ENCODE measurements at places on chromosomes 12 and 14.

- DNase-seq, result no peak
These were observed 421.6 kb downstream of the APAF1 start for GRCh38 chr12:99066726-99067125.

GRCh38 chr12:17456486-17456885, 633.5 kb downstream of the RERGL start:
- no peak for DNase-seq

GRCh38 chr12:52976574-52977071, 27.7 kb downstream of the KRT18 start:
- DNase-seq, result no peak

DNA sequence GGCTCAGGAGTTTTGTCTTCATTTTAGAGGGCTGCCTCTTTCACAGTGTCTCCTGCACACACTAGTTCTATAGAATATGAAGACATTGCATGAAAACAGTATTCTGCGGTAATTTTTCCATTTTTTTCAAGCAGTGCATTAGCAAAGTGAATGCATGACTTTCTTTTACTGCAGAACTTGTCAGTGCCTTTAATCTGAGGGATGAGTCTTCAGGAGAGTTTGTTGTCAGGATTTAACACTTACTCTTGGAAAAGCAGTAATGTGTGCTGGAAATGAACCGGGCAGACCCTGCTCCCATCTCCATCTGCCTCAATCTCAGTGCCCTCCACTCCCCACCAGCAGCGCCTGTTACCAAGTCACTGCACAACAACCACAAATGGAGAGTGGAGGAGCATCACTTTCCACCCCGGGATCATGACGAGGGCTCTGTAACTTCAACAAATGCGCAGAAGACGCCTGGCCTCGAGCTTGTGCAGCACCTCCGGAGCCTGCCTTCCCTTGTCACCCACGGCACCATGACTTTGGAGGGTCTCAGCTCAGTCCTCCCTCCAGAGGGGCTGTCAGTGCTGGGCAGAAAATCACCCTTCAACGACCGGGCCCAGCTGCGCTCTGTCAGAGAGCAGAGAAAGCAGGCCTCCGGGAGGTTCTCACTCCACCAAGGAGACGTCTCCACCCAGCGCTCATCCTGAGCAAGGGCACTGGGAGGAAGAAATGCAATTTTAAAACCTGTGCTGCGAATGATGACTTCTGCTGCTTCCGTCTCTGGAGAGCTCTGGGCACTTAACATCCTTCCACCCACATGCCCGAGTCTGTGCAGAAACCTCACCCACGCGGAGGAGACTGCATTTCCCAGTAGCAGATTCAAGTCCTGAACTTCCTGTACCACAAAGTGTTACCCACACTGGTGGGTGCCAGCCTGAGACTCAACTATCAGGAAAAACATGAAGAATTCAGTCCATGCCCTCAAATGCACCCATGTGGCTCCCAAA, 255.7 kb downstream of the ADGRD1 start:
- no peak for DNase-seq

DNA sequence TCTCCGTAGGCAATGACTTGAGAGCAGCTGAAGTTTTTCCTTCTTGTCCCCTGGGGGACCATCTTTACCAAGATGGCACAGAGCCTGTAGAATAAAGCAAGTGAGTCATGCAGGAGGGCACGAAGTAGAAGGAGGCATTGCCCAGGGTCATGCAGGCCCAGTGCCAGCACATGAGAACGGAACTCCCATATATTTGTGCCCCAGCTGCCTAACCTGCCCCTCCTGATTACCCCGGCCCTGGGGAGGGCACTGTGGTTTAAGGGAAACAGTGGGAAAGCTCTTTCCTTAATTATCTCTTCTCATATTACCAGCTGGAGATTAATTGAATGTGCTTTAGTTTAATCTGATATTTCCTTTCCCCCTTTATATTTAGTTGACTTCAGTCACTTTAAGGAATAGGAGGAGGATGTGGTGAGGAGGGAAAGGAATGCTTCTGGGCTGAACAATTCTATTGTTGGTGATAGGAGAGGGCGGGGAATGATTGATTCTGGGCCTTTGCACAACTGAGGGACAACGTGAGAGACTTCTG, 51.9 kb downstream of the RASSF8 start:
- DNase-seq, result no peak

DNA sequence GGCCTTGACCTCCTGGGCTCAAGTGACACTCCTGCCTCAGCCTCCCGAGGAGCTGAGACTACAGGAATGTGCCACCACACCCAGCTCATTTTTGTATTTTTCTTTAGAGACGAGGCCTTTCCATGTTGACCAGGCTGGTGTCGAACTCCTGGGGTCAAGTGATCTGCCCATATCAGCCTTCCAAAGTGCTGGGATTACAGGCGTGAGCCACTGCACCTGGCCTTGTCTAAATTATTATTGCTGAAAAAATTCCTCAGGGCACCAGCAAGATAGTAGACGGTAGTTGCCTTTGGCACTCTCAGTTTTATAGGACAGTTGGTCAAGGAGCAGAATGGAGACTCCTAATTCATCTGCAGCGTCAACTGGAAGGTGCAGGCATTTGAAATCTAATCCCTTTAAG, 2.5 kb upstream of the AICDA start:
- no peak for DNase-seq

GRCh38 chr14:24838945-24839616, 205.1 kb upstream of the GZMB start:
- DNase-seq, result no peak

GRCh38 chr12:98559666-98560065, 33.8 kb upstream of the SLC25A3 start:
- DNase-seq, result no peak

DNA sequence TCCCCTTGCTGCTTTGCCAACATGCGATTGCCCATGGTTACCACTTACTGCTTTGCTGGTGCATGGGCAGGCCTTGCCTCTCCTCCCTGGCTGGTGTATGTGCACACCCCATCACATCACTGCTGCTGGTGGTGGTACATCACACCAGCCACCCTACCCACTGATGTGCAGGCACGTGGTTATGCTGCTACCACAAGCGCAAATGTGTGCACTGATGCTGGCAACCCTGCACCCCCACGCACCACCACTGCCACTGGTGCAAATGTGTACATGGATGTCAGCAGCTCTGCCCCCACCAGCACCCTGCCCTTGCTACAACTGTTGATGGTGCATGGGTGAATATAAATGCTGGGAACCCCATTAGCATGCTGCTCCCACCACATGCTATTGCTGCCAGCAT, 261.7 kb downstream of the AEBP2 start:
- no peak for DNase-seq

DNA sequence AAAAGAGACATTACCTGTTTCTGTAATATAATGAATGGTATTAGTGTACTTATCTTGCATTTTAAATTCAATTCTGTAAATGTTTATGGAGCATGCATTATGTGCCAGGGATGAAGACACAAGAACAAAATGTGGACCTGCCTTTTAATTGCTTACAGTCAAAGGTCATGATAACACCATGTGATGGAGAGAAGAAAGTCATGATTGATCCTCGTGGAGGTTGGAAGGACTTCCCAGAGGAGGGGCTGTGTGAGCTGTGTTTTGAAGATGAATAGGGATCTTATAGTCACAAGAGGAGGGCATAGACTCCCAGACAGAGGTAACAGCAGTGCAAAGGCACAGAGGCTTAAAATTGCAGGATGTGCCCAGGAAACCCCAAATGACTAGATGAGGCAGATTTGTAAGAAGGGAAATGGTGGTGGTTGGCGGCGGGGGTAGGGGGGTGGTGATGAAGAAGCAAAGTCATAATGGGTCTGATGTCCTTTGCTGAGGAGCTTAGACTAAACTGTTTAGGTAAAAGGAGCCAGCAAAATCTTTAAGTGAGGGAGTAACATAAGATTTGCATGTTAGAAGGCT, 151.5 kb downstream of the PRKCH start:
- no peak for DNase-seq

DNA sequence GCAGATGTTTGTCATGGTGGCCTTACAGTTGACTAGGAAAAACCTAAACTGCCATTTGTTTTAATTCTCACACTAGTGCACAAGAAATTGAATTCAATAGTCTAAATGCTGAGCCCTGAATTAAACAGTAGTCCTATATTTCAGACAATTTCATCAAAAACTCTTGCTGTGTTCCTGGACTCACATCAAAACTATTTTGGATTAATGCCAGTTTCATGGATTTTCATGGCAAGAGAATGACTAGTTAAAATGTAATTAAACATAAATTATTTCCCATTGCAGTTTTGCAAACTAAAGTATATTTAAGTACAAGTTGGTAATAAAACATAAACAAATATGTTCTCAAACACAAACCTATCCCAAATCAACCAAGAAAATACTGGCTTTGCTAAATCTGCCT, 468.0 kb upstream of the PRICKLE1 start:
- DNase-seq, result no peak

- no peak for DNase-seq
These were observed 34.8 kb downstream of the NFKBIA start for GRCh38 chr14:35369701-35370191.

DNA sequence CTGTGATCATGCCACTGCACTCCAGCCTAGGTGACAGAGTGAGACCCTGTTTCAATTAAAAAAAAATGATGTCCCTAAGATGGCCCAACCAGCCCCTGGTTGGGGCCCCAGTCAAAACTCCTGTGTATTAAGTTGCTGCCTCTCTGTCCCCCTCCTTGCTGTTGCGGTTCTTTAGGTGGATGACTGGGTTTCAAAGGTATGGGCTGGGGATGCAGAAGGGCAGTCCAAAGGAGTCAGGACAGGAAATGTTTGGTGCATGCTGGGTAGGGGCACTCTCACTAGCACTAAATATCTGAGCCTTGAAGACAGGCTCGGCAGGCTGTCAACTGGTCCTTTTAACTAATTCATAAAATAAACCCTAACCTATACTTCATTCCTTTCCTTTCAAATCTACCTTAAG, 12.0 kb upstream of the PIP4K2C start:
- no peak for DNase-seq

DNA sequence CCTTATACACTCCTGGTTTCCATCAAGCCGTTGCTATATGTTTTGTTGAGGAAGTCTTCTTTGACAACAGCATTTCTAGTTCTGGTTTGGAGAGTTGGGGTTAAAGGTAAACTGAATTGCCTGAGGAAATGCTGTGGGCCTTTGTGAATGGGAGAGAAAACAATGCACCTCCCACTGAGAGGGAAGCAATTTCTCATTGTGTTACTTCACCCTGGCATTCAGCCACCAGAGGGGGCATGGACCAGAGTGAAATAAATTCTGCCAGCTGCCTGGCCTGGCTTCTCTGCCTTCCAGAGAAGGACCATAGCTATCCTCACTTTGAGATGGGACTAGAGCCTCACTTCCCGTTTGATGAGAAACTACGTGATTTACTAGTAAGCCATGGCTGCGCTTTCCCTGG, 475.3 kb downstream of the EGLN3 start:
- DNase-seq, result no peak

DNA sequence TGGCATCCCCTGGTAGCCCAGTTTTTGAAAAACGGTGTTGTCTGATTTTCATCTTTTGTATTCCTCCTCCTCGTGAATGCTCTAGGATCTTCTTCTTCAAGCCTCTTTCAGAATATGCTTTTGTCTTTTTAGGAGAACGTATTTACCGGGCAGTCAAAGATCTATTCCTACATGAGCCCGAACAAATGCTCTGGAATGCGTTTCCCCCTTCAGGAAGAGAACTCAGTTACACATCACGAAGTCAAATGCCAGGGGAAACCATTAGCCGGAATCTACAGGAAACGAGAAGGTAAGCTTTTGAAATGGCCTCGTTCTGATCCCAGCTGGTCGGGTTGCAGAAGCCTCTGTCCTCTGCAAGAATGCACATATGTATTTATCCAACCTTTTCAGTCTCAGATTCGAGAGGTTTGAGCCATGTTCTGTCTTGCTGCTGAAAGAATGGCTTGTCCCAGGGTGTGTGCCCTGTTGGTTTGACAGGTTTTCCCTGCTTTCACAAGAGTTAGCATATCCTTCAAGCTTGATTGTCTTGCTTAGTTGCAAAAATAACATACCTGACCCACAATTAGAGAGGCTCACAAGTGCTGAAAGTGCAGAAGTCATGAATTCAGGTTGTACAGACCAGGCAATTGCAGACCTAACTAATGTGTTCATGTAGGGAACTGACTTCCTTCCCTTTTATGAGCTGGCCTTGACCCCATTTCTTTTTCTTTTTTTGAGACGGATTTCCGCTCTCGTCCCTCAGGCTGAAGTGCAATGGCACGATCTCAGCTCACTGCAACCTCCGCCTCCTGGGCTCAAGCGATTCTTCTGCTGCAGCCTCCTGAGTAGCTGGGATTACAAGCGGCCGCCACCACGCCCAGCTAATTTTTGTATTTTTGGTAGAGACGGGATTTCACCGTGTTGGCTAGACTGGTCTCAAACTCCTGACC, 6.8 kb downstream of the KMT5A start:
- DNase-seq, result no peak

DNA sequence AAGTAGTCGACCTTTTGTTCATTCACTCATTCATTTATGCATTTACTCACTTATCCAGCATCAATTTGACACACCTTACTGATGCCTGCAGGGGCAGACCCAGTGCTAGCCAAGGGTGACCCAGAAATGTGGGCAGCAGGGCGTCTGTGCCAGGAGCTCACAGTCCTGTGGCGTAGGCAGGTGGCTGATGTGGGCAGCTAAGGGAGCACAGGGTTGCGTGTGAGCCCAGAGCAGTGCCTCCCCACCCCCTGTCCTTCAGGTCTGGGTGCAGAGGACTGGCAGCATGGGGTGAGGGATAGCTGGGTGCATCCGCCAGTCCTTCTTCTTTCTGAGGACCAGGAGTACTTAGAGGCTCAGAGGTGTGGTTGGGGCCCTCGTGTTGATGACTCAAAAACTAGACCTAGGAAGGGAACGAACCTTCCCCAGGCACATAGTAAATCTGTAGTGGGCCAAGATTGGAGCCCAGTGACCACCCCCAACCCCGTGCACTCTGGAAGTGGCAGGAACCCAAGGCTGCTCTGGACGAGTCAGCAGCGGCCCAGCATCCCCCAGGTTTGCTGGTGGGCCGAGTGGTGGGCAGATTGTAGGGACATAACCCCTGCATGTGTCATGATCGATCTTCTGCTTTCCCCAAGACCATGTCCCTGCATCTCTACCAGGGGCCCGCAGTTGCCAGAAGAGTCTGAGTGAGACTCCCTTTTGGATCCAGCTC, 63.9 kb downstream of the BEGAIN start:
- DNase-seq, result no peak

DNA sequence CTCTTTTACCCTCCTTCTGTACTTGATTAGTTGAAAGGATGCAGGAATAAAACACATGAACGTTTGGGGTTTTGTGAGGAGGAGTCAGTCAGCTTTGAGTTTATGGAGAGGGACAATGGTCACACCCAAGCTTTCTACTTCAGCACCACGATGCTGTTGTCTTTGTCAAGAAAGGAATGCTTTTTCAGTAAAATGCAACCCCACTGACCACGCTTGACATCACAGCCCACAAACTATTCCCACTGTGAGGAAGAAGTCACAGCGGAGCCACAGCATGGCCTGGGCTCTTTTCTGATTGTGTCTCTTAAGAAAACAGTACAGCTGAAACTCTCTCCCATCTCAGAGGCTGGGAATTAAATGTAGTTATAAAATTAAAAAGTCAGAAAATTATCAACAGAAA, 135.2 kb downstream of the APAF1 start:
- no peak for DNase-seq

GRCh38 chr12:121072147-121072546, 33.1 kb upstream of the OASL start:
- no peak for DNase-seq

GRCh38 chr14:59221568-59221967, 33.1 kb downstream of the DAAM1 start:
- no peak for DNase-seq
